ENCODE measurements at places on chromosomes 2 and 18. TPM values are rescaled to one million over a fixed set of nuclear protein-coding genes. Genes with fewer than 3 reads are reported as not detected.

RESP18 gene
- not detected for total RNA-seq

RAB1A gene
- total RNA-seq, result 114 TPM

FBXO36 gene
- total RNA-seq, result 3.4 TPM

ANTXR1 gene
- total RNA-seq, result 1.5 TPM

STPG4 gene
- total RNA-seq, result under 0.01 TPM

MBD2 gene
- 58.4 TPM for total RNA-seq

TMEM37 gene
- total RNA-seq, result not detected

ZNF514 gene
- total RNA-seq, result 12.5 TPM

SAG gene
- not detected for total RNA-seq

Data from bronchial epithelial cell (primary cell).